ENCODE measurements at places on chromosomes 16 and 17.

GRCh38 chr17:11823862-11824261, 173.4 kb downstream of the ZNF18 start:
- DNase-seq, result no peak

- no peak for DNase-seq
These were observed 3.1 kb upstream of the JPT2 start for GRCh38 chr16:1674751-1675664.

DNA sequence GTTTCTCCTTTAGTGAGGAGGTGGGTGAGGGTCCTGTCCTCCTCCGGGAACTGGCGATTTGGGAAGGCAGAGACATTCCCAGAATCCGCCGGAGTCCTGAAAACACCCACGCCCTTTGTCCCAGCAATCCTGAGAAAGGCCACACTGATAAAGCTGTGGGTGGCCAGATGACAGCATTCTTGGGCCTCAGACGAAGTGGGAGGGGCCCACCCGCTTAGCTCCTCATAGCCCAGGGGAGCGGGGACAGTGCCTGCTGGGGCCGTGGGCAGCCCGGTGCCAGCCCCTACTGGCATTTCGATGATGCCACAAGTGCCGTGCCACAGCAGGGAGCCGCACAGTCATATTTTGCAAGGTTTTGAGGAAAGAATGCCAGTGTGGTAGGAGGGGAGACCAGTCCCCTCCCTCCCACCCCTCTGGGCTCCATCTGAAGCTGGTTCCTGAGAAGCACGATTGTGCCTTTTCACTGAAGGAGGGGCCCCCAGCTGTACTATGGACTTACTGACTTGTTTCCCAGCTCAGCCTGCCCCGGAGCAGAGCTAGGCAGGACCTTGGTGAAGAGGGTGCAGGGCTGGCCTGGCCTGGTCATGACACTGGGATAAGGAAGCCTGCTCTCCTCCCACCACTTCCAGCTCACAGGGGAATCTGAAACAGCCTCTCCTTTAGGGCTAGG, 20.9 kb upstream of the MPRIP start:
- no peak for DNase-seq

DNA sequence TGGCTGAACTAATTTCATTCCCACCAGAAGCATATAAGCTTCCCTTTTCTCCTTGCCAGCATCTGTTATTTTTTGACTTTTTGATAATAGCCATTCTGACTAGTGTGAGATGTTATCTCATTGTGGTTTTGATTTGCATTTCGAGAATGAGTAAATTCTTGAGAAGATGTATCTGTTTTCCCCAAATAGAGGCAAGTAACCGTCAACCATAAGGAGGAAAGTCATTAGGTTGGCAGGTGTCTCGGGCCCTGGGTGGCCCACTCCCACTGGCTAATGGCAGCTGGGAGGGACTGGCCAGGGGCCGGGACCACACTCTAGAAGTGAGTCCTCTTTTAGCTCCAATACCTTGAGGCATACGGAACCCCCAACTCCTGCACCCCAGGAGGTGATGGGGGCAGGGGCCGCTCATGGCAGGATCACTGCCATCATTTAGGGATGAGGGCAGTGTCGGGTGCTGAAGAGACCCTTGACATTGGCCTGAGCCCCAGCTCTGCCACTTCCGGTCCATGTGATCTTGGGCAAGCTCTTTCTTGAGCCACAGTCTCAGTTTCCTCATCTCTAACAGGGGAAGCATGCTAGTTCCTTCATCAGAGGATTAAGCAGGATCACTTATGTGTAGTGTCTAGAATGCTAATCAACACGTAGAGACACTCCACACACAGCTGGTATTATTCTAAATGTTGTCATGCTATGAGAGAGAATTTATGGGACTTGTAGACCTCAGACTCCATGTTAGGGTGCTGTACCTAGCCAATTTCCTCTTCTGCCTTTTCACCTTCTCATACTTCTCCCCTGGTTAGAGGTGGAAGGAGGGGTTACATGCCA, 44.3 kb downstream of the RGS9 start:
- DNase-seq, result peak; percentile 71

DNA sequence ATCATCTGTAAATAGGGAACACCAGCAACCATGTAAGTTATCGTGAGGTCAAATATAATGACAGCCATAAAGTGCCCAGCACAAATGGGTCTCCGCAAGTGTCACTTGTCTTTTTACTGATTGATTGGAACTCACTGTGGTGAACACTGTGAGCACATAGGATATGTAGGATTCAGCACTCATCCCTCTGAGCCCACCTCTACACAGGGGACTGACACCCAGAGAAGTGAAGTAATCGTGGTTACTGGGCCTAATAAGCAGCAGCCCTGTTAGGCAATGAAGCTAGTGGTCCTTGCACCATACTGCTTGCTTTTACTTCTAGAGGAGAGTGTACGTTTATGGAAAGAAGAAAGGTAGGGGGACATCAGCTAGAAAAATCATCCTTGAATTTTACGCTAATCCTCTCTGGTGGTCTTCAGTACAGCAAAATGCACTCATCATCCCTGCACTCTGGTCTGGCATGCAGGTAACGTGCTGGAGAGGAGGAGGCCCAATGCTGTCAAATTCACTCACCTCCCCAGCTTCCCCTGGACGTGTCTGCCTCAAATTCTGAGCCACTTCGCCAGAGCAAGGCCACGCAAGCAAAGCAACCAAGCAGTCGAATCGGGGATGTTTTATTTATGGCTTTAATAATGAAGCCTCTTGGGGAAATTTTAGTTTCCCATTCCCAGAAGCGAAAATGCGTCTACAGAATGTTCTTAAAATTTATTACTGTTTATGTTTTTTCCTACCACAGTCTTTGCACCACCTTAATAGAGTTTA, 74.7 kb downstream of the YPEL2 start:
- DNase-seq, result no peak

- no peak for DNase-seq
These were observed 2.0 kb upstream of the CANT1 start for GRCh38 chr17:79011451-79012147.
